ENCODE measurements at places on chromosomes 3 and 15.

GRCh38 chr15:63045465-63045840 lies 2.9 kb downstream of the TPM1 start:
- DNase-seq, result no peak

DNA sequence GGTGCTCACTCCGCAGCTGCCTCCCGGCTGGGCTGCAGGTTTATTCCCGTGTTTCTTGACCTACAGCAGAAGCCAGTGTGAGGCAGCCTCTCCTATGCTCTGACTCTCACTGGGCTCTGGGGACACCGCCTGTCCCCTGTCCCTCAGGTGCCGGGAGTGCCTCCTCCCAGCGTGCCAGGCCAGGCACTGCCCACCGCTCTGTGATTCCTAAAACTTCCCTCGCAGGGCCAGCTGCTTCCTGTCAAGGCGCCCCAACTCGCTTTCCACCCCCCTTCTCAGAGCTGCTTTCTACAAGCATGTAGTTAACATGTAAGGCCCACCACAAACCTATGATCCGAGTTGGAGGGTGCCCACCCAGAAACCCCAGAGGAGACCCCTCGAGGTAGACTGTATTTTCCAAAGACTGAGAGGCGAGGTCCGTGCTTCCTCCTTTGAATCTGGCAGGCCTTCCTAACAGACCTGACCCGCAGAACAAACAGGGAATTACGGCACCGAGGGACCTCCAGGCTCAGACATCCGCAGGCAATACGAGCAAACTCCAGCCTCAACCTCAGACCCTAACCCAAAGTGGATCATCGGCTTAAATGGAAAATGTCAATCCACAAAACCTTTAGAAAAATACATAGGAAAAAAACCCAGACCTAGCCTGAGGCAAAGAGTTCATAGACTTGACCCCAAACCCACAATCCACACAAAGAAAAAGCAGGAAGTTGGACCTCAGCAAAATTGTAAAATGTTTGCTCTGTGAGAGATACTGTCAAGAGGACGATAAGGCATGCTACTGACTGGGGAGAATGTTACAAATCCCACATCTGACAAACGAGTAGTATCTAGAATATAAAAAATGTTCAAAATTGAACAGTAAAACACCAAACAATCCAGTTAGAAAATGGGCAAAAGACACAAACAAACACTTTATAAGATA lies 121.3 kb upstream of the IQSEC1 start:
- no peak for DNase-seq

GRCh38 chr15:68364028-68364659 lies 67.8 kb downstream of the ITGA11 start:
- DNase-seq, result no peak

- no peak for DNase-seq
Observed at GRCh38 chr3:21991061-21991460, 240.1 kb upstream of the ZNF385D start.

DNA sequence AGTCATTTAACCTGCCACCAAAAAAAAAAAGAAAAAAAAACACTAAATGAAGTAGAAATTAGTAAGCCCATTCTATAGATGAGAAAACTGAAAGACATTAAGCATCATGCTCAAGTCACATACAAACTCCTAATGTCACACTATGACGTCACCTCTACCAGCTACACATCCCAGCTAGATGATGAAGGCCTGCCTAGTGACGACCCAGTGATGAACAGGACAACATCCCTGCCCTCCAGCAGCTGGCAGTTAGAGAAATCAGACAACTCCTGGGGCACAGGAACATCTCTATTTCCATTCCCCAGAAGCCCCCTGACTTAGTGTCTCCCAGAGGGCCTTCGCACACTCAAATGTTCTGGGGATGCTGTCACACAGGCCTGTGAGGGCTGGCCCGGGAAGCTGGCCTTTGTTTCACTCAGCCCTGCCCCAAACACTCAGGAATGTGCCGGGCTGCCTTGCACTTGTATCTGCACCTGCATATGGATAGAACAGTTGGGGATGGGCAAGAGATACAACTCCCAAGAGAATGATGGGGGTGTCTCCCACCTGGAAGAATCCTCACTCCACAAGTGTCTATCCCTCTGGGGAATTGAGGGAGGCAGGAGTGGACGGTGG lies 7.0 kb upstream of the HAPLN3 start:
- DNase-seq, result no peak

GRCh38 chr3:100526613-100527346 lies 34.4 kb downstream of the TMEM45A start:
- DNase-seq, result no peak

DNA sequence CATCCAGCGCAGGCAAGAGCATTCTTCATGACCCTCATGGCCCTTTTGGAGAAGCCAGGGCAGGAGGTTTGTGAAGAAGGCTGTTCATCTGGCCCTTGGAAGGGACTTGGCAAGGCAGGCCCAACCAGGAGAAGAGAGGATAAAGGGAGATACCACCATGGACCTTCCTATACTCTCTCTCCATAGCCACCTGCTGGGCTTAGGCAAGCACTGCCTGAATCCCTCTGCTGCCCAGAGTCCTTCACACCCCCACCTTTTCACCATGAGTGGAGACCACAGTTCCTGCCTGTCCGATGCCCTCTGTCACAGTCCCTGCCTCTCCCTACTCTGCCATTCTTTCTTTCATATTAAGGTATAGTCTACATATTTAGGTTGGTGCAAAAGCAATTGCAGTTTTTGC lies 10.6 kb upstream of the SFMBT1 start:
- peak; percentile 30 for DNase-seq

DNA sequence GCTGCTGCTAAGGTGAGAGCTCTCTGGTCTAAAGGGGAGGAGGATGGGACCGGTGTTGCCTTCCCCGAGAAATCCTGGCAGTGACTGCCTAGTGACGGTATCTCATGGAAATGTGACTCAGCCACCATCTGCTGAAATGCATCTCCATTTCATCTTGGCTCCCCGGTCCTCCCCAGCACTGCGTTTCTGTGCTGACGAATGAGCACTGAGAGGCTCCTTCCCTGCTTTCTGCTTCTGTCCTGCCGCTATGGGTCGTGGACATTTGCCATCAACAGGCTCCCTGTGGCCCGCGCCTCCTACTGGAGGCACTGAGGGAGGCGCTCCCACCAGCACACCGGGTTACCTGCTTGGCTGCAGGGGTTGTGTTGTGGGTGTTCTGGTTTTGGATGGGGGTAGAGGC lies 13.5 kb upstream of the SEC13 start:
- DNase-seq, result no peak

DNA sequence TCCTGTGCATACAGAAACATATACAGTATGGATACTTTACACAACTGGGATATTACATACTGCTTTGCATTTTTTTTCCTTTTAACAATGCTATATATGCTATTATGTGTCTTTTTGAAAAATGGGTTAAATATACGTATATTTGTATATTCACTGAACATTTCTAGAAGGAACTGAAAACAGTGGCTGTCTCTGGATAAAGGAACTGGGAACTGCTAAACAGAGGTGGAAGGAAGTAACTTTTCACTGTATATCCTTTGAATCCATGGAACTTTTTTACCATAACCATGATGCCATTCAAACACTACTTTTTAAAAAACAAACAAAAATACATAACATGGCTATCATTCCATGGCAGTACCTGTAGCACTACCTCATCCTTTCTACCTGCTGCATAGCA lies 1.8 kb downstream of the MTFMT start:
- DNase-seq, result no peak

DNA sequence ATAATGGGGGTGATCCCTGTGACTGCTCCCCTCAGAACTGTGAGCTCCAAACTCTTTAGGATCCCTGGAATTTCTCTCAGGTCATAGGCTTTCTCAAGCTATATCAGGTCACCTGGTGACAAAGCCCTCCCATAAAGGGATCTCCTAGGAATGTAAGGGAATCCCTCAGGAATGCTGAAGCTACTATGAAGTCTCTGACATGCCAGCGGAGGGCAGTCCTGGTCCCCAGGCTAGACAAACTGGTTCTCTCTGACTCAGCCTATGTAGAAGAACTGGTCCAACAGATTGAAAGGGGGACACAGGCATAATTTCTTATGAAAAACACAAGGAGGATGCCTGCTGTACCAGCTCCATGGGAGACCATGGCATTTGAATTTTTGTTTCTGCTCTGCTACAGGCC lies 6.7 kb downstream of the LPCAT4 start:
- DNase-seq, result no peak

GRCh38 chr15:39165020-39165706 lies 415.7 kb upstream of the THBS1 start:
- no peak for DNase-seq

GRCh38 chr3:116155841-116156240 lies 289.4 kb downstream of the LSAMP start:
- DNase-seq, result no peak

GRCh38 chr3:62084558-62084957 lies 288.8 kb downstream of the FEZF2 start:
- DNase-seq, result no peak

All from activated CD8-positive, alpha-beta memory T cell treated with anti-CD3 and anti-CD28 coated beads for 24 hours (primary cell).